ENCODE measurements at places on chromosomes 1 and 21.

DNA sequence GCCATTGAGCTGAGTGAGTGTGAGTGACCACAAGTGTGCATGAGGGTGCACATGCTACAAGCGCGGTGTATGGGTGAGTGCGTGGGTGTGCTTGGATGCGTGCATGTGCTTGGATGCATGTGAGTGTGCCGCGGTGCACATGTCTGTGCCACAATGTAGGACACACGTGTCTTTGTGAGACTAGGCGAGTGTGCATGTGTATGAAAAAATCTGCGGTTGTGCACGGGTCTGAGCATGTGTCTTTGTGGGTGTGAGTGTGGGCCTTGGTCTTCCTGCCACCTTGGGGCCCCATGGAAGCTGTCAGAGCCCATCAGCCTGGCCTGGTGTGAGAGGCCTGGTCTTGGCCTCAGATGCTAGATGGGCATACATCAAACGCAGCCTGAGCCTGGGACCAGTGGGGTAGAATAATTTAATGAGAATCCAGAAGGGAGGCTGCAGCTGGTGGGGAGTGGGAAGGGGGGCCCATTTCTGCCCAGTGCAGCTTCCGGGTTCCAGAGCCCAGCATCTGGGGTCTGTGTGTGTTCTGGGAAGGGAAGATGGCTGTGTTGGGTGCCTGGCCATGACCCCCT lies 103.9 kb upstream of the SLC2A1 start:
- DNase-seq = no peak

GRCh38 chr1:223153177-223154119 lies 10.4 kb upstream of the TLR5 start:
- peak; percentile 12 for DNase-seq

GRCh38 chr21:39601187-39601928 lies 11.4 kb upstream of the B3GALT5 start:
- no peak for DNase-seq

GRCh38 chr1:246428542-246429308 lies 78.4 kb downstream of the SMYD3 start:
- DNase-seq = peak; percentile 38

DNA sequence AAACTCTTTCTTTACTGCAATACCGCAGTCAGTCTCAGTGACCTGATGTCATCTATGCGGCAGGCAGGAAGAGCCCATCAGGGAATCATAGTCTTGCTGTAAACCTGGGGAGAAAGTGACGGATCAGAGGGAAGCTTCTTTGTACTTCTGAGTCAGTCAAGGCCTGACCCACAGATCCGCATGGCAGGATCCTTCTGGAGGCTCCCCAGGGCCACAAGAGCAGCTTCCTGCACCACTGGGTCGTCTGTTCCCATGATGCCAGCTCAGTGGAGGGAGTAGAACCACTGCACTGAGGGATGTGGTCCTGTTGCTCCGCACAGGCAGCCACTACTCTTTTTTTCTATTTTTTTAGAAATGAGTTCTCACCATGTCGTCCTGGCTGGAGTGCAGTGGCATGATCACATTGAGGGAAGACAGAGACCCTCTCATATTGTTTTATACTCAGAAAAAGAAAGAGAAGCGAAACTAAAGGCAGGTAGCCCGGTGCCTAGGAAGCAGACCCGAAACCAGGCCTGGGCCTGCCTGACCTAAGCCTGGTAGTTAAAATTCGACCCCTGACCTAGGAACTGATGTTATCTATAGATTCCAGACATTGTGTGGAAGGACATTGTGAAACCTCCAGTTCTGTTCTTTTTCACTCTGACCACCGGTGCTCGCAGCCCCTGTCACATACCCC lies 6.3 kb upstream of the ERVH48-1 start:
- DNase-seq = no peak

DNA sequence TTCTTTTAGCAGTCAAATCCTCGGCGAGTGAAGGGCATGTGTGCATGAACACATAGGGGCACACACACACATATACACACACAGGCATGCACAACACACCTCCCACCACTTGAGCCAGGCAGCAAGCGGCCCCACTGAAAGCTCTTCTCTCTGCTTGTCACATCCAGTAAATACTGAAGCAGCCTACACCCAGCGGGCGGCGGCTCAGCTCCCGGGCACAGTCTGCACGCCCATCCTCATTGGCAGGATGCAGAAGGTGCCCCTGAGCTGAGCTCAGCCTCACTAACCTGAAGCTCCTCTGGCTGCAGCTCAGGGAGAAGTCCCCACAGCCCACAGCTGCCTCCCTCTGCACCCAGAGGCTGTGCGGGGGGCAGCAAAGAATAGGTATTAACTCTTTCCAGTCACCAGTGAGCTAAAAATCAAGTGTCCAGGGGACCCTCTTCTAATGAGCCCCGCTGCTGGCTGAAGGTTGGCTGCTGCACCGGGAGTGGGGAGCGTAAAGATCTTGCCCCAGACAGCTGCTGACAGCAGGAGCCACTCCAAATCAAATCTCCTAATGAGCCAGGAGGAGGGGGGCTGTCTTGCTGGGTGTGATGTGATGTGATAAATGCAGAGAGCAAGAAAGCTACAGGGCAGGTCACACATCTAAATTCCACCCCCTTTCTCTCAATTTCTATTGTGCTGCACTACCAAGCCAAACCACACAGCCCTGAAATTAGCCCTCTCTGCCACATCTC lies 12.5 kb downstream of the RGS8 start:
- DNase-seq = no peak

GRCh38 chr1:158839566-158839965 lies 8.4 kb downstream of the MNDA start:
- DNase-seq = no peak

Data from Kasumi-1 (cell line).